ENCODE measurements at places on chromosomes 12 and 14.

- DNase-seq = no peak
These were observed 184.8 kb downstream of the KTN1 start for GRCh38 chr14:55764784-55765183.

DNA sequence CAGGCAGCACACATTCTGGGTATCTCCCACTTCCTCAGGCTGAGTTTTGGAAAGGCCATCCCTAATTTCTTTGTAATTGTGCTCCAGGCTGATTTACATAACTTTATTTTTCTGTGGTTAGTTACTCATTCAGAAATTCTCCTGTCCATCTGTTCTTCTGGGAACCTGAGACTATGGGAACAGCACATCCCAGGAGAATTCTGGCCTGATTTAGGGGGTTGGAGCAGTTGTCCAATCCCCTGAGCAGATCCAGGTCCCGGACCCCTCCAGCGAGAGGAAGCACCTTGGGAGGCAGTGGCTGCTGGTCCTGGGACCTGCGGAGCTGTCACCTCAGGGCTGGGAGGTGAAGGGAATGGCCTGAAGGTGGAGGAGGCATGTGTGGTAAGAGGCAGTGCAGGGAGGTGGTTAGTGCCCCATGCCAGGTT, 40.4 kb downstream of the TSPAN9 start:
- DNase-seq = no peak

DNA sequence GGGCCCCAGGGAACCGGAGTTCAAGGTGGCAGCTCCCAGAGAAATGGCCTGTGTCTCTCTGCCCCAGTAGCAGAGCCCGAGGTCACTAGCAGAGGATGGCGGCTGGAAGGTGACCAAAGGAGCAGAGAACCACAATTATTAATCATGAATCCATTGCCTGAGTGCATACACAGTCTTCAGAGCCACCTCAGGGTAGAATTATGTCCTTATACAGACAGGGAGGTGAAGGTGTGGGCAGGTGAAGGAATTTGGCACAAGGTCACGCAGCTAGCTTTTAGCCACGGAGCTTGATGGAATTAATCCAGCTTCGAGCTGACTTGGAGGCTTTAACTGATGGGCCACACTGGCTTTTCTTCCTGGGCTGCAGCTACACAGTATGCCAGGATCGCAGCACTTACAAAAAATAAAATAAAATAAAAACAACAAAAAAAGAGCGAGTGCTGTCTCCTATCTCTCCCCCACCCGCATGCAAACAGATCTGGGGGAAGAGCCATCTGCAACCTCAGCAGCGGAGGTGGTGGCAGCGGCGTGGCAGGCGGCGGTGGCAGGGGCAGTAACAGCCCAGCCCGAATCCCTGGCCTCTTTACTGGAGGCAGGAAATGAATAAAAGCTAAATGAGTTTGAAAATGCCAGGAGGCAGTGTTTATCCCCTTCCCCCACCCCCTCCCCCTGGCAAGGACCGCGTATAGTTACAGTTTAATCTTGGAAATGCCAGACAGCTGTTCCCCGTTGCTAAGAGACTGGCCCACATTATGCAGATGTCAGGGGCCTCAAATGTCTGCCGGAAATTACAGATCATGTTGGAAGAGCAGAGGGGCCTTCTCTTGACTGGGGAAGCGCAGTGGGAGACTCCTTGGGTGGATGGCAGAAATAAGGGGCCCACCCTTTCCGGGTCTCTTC, 93.5 kb downstream of the LRRC74A start:
- peak; percentile 90 for DNase-seq

GRCh38 chr12:69511469-69512267, 41.5 kb downstream of the FRS2 start:
- no peak for DNase-seq

DNA sequence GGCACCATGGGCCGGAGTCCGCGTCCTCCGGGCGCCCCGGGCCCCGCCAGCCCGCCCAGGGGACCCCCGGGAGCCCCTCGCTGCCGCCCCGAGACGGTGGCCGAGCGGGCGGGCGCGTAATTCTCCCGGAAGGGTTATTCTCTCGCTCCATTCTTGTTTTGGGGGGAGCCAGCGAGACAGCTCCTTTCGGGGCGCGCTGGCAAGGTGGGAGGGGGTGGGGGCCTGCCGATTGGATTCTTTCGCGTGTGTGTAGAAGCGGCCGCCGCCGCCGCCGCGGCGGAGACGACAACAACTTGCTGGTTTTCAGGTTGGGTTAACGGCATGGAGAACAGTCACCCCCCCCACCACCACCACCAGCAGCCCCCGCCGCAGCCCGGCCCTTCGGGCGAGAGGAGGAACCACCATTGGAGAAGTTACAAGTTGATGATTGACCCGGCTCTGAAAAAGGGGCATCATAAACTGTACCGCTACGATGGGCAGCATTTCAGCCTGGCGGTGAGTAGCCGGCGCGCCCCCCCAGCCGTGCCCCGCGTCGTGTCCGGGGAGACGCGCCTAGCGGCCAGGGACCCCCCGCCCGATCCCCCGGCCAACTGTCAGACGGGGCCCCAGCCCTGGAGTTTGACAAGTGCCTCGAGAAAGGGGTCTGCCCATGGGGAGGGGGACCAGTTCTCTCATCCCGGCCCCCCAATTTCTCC, 755 bp downstream of the SETD1B start:
- no peak for DNase-seq

DNA sequence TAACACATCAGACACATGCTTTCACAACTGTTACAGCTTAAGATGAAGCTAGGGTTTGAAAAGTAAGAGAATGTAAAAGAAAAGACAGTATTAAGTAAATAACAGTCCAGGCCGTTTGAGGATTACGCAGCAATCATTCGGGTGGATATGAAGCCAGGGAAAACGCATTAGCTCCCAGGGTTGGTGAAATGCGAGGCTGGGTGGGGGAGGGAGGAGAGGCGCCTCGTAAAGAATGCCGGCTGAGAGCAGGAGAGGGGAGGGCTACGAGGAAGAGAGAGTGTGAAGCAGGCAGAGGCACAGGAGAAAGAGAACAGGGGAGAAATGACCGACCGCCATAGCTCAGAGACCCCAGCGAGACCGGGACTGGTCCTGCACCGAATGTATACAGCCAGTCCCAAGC, 73.0 kb downstream of the IQSEC3 start:
- DNase-seq = no peak

- DNase-seq = no peak
These were observed 6.8 kb upstream of the TESPA1 start for GRCh38 chr12:54991161-54991990.

DNA sequence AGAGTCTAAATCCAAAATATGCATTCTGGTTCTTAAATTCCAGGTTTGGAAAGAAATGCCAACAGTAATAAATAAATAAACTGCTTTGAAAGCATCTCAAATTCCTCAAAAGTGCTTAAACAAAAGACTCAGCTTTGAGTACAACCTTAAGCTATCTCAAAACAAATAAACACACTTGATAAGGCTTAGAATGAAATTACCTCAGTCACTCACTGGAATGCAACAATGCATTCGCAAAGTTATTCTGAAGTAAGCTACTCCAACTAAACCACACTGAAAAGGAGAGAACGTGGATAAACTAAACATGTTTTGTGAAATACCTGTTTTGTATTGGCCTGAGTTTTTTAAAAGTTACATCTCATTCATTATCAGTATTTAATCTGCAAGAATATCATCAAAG, 1.2 kb downstream of the SPTSSA start:
- no peak for DNase-seq

- DNase-seq = no peak
These were observed 112.0 kb downstream of the TTLL5 start for GRCh38 chr14:75773046-75773445.

DNA sequence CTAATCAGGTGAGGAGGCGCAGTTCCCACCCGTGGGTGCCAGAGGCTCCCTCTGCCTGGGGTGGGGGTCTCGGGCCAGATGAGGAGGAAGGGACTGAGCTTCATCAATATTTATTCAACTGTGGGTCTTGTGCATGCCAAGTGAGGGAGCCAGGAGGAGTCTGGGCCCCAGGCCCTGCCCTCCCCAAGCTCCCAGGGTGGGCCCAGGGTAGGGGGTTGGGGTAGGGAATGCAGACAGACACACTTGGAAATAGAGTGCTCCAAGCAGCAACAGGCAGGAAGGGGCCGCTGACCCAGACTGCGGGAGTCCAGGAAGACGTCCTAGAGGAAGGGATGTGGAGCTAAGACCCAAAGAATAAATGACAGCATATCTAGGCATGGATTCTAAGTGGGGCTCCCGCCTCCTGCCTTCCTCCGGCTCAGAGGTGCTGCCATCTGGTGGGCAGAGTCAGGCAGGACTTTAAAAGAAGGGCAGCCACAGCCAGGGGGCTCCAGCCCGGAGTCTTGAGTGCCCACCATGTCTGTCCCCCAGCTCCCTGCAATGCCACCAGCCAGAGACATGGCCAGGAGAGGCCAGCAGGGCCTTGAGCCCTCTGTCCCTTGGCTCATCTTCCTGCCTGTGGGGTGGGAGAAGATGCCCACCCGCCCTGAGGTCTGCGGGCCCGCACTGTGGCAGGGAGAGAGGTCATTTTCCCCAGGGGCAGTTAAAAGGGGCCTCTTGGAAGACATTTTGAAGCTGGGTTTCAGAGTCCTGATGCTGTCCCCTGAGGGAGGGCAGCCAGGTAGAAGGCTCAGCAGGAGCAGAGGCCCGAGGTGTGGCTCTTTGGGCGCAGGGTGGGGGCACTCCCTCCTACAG, 70.1 kb downstream of the PHETA1 start:
- DNase-seq = no peak

GRCh38 chr14:73741386-73741875, 27.2 kb upstream of the PNMA1 start:
- DNase-seq = no peak

GRCh38 chr14:95192311-95192710, 35.0 kb upstream of the DICER1 start:
- DNase-seq = no peak

GRCh38 chr14:37013078-37013477, 159.3 kb downstream of the SLC25A21 start:
- DNase-seq = no peak

DNA sequence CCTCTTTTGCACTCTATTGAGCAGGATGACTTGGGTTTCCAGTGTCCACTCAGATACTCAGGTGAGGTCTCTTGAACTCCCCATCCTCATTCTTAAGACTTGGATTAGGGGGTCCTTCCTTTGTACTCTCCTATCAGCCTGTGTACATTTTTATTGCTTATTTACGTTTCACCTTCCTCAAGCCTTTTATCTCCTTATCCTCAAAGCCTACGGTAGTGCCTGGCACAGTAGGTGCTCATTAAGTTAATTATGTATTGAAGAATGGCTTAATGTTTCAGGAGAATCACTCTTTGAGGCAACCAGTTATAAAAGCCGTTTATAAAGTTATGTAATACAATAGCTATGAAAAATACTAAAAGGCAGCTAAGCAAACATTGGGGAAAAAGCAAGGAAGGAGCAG, 315.7 kb downstream of the NPAS3 start:
- DNase-seq = no peak

DNA sequence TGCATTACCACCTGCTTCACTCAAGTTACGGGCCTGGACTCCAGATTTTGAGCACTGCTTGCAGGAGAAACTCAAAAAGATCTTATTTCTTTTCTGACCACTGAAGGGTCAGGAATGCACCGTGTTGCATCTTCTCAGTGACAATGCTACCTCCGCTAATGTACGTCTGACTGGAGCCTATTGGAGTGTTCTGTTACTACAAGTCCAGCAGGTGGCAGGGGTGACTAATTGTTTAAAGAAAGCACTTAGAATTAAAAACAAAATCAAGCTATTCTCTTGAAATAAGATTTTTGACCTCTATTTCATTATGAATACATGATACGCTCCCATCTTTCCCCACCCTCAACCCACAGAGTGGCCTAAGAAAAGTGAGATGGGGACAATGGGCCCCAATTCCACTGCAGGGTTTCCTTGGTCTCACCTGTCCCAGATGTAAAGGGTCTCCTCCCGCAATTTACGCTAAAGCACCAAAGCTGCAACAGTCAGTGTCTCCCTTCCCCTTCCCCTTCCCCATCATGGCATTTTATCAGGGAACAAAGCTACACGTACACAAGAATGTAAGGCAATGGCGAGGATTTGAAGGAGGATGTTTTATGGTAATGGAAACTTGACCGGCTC, 2.2 kb downstream of the TBPL2 start:
- DNase-seq = no peak

- peak; percentile 85 for DNase-seq
These were observed 86.8 kb upstream of the HIF1A start for GRCh38 chr14:61608245-61609165.

DNA sequence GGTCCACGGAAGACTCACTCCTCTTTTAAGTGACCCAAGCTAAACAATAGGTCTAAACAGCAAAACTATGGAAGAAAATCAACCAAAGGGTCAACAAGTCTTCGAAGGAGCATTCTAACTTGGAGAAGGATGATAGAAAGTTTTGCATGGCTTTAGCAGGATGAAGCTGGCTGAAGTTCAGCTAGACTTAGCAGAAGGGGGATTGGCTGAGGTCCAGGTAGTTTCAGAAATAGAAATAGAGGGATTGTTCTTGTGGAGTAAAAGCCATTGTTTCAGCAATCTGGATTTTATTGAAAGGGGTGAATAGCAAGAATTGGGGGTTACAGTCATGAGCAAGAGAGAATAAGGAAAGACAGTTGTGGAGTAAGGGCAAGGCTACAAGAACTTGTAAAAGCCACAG, 84.7 kb upstream of the TSPAN8 start:
- DNase-seq = no peak

DNA sequence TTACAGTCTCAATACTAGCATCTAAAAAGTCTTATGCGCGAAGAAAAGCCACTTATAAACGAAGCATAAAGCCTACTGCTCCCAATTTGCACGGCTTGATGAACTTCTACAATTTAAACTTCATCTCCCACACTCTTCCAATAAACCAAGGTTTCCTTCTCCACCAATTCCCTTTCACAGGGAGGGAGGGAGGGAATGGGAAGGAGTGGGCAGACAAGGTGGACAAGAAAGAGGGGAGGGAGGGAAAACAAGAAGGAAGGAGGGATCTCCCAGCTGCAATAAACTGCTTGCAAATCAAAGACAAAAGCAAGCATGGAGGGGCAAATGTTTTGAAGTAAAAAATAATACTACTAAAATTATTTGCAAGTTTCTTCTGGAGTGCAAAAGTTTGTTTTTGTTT, 64.5 kb downstream of the MED13L start:
- DNase-seq = no peak

- DNase-seq = no peak
These were observed 46.1 kb upstream of the DLK1 start for GRCh38 chr14:100680439-100681051.

- DNase-seq = no peak
These were observed 657 bp downstream of the ARHGAP9 start for GRCh38 chr12:57479043-57479375.

- DNase-seq = no peak
These were observed 808 bp downstream of the ACIN1 start for GRCh38 chr14:23093991-23094665.

DNA sequence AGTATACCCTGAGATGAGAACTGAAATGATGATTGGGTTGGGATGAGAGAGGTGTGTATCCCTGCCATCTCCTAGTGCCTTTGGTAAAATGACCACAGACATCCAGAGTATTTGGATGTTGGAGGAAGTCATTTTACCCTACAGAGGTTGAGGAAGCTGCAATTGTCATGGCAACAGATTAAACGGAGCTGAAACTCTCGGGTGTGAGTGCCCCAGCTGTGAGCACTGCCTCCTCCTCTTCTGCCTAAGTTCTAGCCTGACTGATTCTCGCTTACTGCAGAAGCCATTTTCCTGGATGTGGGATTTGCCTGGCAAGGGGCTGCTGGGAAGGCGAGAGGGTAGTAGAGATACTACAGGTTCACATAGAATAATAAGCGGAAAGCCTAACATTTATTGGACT, 10.3 kb upstream of the PPP4R4 start:
- no peak for DNase-seq

All from NCI-H1436 treated with DMSO at 0.1 percent for 48 hours (cell line).